ENCODE measurements at places on chromosomes 3 and 15. TPM values are rescaled to one million over a fixed set of nuclear protein-coding genes. Genes with fewer than 3 reads are reported as not detected.
A peak's percentile ranks its signal among the peaks of the same experiment; 100 is the strongest.

The MYNN gene
- 23.4 TPM for total RNA-seq

DNA sequence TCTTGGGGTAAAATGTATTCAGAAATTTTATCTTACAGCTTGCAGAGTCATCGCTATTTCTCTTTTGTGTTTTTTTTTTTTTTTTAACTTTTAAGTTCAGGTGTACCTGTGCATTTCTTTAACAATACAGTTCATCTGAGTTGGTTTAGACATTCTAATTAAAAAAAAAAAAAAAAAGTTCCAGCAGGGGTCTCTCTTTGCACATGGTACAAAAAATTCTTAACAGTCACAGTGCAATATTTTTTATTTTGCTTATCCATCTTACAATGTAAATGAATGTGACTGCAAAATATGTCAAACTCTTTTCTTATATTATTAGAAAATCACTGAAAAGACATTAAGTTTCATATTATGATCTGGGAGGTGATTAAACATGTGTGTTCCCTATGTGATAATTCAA lies 47.5 kb upstream of the SLC9A9 start:
- no peak for DNase-seq

The RBM5 gene
- total RNA-seq = 150 TPM

- no peak for DNase-seq
These were observed 178.0 kb downstream of the PLCL2 start for GRCh38 chr3:17062736-17063135.

The CNTN4 gene
- total RNA-seq = 35.2 TPM

The CHRNA7 gene
- total RNA-seq = 4.0 TPM

GRCh38 chr15:34951993-34952392 lies 17.5 kb downstream of the AQR start:
- no peak for DNase-seq

The ARHGEF26 gene
- total RNA-seq = 17.1 TPM

The SOX14 gene
- total RNA-seq = not detected

GRCh38 chr3:126464494-126464893 lies 11.2 kb downstream of the ZXDC start:
- no peak for DNase-seq

- DNase-seq = no peak
These were observed 36.4 kb downstream of the CFAP100 start for GRCh38 chr3:126431103-126431534.

GRCh38 chr15:100194996-100195395 lies 146.8 kb downstream of the ADAMTS17 start:
- DNase-seq = no peak

GRCh38 chr3:38984110-38984509 lies 67.6 kb downstream of the SCN11A start:
- no peak for DNase-seq

- DNase-seq = no peak
These were observed 39.4 kb upstream of the SNRK start for GRCh38 chr3:43246976-43247375.

The PRSS50 gene
- 1.1 TPM for total RNA-seq

- DNase-seq = no peak
These were observed 57.4 kb downstream of the ETFA start for GRCh38 chr15:76253691-76254473.

The SLC12A6 gene
- 12.2 TPM for total RNA-seq

The HEG1 gene
- 27.2 TPM for total RNA-seq

GRCh38 chr15:92891533-92892200 lies 8.5 kb upstream of the CHD2 start:
- no peak for DNase-seq

DNA sequence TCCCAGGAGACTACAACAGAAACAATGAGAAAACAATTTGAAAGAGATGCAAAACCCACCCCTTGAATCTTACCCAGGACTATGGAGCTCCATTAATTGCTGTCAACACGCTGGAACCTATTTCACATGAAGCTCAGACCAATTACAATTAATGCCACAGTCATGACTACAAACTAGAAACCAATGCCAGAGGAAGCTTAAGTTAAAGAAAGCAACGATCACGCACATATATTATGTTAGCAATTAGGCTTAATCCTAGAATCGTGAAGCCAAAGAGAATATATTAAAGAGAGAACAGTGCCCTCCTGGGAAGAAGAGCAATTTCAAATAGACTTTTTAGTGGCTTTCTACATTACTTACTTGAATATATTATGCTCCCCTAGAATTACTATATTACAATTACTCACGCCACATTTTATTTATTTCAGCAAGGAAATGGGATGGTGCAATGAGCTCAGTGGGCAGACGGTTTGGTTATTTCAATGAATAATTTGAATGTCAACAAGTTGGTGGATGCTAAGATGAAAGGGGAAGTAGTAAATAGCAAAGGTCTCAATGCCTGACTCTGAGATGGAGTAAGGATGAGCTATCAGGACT lies 125.5 kb downstream of the GREM1 start:
- no peak for DNase-seq

DNA sequence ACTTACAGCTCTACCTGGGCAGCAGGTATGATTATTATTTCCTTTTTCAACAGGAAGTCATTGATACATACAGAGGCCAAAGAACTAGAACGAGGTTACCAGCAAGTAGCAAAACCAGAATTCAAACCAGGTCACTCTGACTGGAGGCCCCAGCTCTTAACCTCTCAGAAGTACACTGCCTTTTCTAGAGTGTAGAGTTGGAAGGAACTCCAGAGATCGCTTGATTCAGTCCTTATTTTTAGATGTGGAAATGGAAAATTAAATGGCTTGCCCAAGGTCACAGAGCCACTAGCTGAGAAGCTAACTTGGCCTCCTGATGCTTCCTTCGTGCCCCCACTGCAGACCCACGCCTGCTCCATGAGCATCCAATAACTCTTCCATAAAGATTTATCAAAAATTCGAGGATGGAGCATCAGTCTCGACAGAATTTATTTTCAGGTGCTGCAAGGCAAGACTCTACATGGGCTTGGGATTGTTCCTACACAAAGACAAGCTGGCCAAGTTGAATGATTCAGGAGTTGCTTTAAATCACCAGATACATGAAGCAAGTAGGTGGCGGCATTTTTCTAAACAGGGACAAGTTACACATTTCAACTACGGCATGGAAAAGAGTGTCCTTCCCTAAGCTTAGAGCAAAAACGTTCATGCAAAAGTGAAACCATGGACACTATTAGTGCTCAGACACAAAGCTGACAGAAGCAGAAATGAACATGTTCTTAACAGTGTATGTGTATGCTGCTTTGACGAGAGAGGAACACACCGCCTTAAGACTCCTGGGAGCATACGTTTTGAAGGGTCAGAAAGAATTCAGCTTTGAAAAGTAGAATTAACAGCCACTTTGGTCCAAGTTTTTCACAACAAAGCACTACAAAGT lies 235.7 kb downstream of the THRB start:
- DNase-seq = no peak

DNA sequence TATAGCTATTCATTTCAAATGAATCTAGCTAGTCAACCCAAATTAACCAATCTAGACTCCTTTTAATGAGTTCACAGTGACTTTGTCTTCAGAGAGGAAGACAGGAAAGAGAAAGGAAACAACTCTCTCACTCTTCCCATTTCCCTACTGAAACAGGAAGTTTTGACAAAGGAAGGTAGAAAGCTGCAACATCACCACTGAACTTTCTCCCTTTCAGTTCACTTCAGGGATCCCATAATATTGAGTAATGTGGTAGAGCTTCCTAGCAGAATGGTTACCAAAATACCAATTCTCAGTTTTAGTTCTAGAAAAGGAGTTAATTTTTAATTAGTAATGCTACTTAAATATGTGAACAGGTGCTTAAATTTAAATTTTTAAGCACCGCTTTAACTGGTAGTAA lies 7.5 kb downstream of the VPS13C start:
- no peak for DNase-seq

- DNase-seq = no peak
These were observed 3.2 kb downstream of the ITGB5 start for GRCh38 chr3:124883766-124884473.

DNA sequence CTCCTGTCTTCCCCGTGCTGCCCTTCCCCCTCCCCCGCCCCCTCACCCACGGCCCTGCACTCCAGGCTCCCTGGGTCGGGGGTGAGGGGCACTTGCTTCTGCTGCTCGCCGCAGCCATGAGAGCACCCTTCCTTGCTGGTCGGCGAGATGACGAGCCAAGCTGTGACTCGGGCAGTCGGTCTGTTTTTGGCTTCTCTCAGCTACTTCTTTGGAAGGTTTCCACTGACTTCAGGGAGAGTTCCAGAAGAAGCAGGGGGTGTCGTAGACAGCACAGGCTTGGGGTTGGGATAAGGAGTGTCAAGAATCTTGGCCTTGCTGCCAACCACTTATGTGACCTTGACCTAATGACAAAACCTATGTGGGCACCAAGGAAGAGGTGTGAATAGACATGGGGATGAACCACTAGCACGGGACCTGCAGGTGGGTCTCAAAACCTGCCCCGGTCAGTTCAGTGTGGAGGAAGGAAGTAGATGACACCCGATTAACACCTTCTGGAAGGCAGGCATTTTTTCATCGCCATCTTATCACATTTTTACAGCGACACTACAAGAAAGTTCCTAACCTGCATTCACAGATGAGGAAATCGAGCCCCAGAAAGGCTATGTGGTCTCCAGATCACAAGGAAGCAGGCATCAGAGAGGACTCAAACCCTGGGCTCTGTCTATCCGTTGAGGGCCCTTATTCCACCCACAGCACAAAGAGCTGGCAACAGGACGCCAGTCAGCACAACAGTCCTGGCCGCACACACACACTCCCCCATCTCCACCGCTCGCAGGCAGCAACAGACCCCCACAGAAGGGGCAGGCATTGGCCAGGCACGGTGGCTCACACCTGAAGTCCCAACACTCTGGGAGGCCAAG lies 120.9 kb downstream of the LIPC start:
- no peak for DNase-seq

- no peak for DNase-seq
These were observed 44.5 kb downstream of the OXNAD1 start for GRCh38 chr3:16309558-16309957.

The SLC9A9 gene
- total RNA-seq = 6.8 TPM

DNA sequence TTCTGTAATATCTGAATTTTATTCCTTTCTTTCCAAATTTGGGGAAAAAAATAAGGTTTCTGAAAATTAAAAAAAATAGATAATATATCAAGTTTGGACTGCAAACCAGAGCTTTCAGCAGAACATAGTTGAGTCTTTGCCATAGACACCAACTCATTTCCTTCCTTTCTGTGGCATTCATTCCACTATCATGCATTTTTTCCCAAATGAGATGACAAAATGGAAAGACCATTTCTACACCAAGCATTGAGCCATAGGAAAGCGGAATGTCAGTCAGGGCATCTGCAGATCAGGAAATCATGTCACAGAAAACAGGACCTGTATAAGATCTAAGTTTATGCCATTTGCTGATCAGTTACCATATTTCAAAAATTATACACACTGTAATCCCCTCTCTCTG lies 333.3 kb upstream of the THBS1 start:
- DNase-seq = no peak

The DUOXA1 gene
- total RNA-seq = 7.5 TPM

- DNase-seq = peak; percentile 45
These were observed 132.6 kb upstream of the MEF2A start for GRCh38 chr15:99433026-99433756.

DNA sequence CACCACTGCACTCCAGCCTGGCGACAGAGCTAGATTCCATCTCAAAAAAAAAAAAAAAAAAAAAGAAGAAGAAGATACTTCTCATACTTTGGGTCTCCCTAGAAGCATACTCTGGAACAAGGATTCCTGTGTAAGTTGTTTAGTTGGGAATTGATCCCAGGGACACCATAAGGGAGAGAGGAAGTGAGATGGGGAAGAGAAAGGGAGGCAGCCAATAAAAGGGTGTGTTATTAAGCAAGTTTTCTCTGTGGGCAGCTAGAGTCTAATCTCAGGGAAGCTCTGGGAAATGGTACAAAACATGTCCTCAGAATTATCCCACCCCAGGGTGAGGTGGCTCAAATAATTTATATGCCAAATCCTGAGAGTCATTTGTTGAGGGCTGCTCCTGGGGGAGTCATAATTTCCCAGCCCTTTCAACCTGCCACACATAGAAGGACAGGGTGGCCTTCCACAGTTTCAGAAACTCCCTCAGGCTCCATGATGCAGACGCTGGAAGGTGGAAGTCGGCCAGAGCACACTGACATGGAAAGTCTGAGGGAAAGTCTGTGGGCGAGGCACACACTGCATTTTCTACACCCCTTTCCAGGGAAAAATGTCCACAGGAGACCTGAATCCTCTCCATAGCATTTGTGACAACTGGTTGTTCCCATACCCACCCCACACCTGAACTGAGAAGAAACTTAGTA lies 86.4 kb upstream of the SLC4A7 start:
- no peak for DNase-seq

The LRRC28 gene
- total RNA-seq = 63.5 TPM

The PLA2G4D gene
- 0.04 TPM for total RNA-seq

GRCh38 chr15:83123529-83123928 lies 16.1 kb downstream of the TM6SF1 start:
- no peak for DNase-seq

The PPIB gene
- total RNA-seq = 814 TPM

DNA sequence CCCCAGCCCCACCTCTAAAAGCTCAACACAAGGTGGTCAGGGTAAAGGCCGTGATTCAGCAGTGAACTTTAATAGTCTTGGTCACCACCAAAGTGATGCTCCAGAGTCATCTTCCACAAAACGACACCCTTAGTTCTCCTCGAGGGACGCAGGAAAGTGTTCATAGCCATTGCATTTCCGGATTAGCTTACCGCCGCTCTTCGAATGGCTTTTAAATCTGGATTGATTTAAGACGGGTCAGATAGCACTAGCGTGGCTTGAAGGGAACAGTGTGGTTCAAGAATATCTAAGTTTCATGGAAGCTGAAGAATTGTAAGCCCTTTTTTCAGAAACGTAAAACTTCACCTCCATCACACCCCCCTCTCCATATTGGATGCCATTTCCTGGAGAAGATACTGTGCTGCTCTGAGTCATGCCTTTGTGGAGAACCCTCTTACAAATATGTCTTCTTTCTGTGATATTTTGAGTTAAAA lies 829 bp downstream of the RNF7 start:
- DNase-seq = peak; percentile 53

DNA sequence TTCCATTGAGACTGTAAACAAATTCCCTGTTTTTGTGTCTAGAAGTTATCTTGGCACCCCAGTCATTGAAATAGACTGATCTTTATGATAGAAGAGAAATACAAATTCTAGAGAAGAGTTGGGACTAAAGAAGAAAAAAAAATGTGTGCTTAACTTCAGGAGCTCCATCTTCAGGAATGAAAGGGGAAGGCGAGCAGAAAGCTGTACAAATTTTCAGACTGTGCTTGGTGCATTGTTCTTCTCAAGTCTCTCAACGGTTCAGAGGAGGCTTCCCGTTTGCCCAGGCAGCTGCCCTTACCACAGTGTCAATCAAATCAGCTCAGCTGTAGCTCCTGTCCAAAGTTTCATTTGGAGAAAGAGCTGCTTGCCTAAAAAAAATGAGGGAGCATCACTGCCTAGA lies 41.7 kb downstream of the OXSM start:
- DNase-seq = peak; percentile 22

DNA sequence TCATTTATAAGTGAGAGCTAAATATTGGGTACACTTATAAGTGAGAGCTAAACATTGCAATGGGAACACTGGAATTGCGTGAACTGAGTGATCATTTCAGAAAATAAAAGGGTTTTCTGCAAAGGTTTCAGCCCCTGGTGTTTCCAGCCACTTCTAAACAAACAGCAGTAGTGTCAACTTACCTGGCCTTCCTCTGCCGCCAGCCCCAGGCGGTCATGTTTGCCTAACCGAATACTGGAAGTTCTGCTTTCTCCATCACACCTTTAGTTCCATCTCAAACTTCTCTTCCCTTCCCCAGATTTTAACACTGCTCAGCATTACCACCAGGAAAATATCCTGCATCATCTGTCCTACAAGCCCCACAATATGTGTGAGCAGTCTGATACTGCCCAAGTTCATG lies 58.6 kb downstream of the MRPL3 start:
- DNase-seq = no peak

- no peak for DNase-seq
These were observed 926 bp upstream of the SKOR1 start for GRCh38 chr15:67824197-67824968.
